ENCODE measurements at places on chromosomes 16 and 17. TPM values are rescaled to one million over a fixed set of nuclear protein-coding genes. Genes with fewer than 3 reads are reported as not detected.

The VMP1 gene
- total RNA-seq: 177 TPM

The HID1 gene
- 101 TPM for total RNA-seq

The DNAH17 gene
- not detected for total RNA-seq

The SNF8 gene
- total RNA-seq: 133 TPM

The SLFN5 gene
- total RNA-seq: 13.1 TPM

The VAT1L gene
- total RNA-seq: 1.1 TPM

The TGFB1I1 gene
- 5.0 TPM for total RNA-seq

The CRYBA1 gene
- total RNA-seq: not detected

The RNF222 gene
- not detected for total RNA-seq

The ARL4D gene
- 4.9 TPM for total RNA-seq

The KRT13 gene
- not detected for total RNA-seq

The HYDIN gene
- total RNA-seq: 25.7 TPM

Measured in progenitor cell of endocrine pancreas (in vitro differentiated cells).